ENCODE measurements at places on chromosomes 2 and 18.

DNA sequence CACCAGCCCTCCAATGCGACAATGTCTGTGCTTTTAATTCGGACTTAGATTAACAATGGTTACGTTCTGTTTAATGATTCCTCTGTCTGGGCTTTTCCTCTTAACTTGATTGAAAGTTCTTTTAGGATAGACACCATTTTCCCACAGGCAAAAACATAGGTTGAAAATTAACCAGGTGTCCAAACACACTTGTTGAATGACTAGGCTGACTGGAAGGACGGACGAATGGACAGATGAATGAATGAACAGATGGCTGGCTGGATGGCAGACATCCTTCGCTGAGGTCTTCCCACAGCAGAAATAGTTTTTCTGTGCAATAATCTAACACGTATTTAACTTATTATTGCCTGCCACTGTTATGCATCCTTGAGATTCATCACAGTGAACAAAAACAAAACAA is 298.8 kb downstream of the SRBD1 start:
- no peak for DNase-seq

DNA sequence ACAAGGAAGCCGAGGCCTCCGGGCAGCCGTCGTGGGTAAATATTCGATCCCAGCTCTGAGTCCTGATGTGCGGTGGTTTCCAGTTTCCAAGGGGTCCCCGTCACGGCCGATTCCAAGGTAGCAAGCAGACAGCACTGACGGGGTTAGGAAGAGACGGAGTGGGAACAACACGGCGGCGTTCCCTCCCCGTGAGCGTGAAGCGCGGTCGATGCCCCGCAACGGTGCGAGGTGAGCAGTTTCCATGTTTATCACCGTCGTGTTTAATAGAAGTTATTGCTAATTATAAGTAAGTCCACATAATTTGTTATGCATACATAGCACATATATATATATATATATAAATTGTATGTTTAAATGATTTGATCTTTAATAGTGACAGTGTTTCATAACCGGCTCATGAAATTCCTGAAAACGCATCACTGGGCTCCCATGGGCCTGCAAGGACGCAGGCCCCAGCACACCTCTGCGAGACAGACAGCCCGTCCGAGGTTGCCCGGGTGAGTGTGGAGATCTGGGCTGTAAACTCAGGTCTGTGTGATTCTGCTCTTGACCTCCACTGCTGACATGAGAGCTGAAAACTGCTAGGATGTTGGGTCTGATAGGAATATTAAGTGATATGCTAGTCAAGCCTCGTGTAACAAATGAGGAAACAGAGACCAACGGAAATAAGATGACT is 243.5 kb upstream of the SALL3 start:
- DNase-seq = no peak

DNA sequence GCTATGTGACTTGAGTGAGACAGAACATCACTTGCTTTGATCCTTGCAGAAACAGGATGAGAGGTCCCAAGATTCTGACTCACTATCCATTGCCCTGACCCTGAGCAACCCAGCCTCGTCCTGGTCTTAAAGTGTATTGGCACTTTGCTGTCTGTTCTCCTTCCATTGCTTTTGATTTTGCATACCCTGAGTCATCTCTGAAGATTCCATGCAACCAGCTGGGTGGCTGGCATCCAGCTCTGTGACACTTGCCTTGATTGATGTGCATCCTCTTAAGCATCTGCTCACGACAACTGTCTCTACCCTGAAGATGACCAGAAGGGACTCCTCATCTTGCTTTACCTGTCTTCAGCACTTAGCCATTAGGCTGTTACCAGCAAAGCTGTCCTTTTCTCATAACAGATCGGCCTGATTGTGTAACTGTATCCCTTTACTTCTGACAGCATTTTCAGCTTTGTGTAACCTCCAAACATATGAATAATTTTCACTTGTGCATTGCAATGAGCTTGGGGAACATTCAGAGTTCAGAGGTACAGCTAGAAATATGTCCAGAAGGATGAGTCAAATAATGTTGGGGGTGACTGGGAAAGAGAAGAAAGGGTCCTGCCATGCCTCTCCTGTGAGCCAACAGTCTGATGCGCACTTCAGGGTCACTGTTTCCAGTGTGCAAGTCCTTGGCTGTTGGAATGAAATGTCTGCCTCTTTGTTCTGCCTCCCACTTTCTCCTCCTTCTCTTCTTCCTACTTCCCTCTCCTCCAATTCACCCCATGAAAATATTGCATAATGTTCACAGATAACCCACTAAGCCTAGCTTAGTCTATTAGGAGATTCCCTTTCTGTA is 249.7 kb upstream of the OSR1 start:
- peak; percentile 92 for DNase-seq

GRCh38 chr18:55906536-55906935 is 318.5 kb upstream of the TCF4 start:
- DNase-seq = no peak

DNA sequence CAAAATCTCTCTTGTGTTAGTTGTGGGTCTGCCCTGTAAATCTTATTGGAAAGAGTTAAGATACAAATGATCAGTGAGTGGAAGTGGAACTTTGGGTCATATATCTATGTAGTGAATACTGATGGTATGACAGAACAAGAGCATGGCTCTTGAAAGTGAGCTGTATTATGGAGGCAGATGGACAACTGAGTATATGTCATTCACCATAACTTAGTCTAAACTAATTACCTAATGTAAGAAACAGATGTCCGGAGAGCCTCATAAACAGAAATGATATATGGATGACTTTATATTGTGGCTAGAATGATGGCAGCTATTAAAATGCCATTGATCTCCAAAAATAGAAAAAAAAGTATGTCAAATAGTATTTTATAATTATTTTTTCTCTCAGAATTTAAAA is 72.4 kb downstream of the FASTKD2 start:
- DNase-seq = no peak

DNA sequence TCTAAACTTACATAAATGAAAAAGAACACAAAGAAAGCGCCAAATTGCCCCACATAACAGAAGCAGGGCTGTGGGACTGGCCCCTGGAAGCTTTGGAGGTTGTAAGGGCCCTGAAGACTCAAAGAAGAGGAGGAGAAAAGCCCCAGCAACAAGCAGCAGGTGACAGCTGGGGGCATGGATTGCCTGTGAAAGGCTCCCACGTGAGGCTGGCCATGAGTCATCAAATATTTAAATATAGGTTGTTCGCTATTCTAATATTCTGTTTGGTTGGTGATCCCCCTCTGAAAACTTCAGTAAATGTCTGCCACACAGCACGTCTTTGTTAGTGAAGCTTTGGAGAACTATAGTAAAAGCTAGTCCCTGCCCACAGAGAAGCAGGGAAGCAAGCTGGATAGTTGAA is 132.4 kb downstream of the MREG start:
- peak; percentile 50 for DNase-seq

DNA sequence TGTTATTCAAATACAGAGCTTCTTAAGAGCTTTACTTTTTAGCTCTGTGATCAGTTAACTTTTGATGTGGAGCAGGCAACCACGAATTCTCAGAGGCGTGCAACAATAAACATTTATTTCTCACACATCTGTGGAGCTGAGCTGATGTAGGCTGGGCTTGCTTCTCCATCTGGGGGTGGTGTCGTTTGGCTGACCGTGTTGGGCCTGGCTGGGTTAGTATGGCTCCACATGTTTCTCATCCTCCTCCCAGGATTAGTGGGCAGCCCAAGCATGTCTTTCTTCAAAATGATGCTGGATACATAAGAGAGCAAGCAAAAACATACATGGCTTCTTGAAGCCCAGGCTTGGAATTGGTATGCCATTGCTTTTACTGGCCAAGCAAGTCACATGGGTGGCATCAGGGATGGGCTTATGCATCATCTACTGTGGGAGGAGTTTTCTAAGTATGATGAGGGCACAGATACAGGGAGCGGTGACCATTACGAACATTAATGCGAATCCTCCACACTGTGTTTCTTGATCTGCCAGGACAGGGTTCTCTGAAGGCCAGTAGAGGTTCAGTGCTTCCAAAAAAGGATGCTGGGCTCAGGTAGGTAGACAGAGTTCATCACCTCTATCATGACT is 157.0 kb upstream of the TNP1 start:
- no peak for DNase-seq

DNA sequence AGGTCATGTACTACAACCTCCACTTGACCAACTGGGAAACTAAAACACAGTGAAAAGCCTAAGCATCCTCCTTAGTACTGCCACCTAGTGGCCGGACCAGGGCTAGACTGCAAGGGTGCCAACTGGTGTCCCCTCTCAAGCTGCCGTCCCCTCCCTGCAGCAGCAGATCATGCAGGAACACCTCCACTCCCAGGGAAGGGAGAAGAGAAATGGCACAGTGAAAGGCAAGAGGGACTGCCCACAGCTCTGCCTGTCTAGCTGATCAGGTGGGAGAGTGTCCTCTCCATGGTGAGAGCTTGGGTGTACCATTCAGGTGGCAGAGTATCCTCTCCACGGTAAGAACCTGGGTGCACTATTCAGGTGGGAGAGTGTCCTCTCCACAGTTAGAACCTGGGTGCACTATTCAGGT is 78.1 kb downstream of the AAK1 start:
- peak; percentile 39 for DNase-seq

GRCh38 chr2:12051831-12052230 is 305.4 kb downstream of the LPIN1 start:
- peak; percentile 74 for DNase-seq

GRCh38 chr2:40120957-40121356 is 330.9 kb downstream of the SLC8A1 start:
- no peak for DNase-seq

DNA sequence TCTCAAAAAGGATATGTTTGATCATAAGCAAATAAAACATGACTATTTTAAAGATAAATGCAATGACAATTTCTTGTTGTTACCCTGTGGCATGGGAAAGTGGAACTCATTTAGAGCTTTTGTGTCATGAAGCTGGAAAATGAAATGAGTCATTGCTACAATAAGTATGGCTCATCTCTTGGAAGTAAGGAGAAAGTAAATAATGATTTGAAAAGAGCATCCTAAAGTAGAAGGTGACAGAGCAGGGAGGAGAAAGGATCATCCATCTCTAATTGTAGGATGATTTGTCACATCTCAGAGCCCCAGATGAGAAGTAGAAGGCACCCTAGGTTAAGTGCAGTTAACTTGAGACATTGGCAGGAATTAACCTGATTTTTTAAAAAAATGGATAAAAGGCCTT is 200.5 kb downstream of the CPS1 start:
- DNase-seq = no peak

DNA sequence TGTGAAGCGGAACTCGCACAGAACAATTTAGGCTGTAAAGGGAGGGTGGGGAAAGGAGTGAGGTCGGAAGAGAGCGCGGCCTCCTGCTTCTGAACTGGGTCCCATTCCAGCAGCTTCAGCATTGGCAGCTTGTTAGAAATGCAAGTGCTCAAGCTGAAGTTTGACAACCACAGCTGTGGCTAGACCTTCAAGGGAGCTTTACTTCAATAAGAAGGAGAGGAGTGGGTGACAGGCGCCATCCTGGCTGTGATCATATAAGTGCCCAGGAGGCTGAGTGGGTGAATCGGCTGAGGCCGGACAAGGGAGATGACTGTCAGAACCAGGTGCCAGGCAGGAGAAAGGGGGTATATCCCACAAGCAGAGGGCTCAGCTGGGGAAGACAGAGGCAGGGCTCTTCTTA is 622.5 kb downstream of the GALR1 start:
- DNase-seq = no peak

DNA sequence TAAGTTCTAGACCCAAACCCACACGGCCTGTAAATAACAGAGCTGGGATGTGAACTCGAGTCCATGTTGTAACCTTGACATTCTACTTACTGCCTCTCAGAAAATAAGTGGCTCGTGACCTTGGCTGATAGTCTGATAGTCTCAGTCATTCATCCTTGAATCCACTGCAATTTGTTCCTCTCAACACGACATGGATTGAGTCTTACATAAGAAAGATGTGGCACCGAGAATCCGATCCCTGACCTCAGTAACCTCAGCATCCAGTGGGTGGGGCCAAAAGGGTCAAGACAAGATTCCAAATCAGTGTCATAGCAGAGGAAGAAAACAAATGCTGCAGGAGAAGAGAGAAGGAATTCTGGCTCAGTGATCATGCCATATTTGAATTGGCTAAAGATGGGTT is 97.6 kb downstream of the MAPRE2 start:
- no peak for DNase-seq

GRCh38 chr2:59604123-59604522 is 949.3 kb downstream of the BCL11A start:
- DNase-seq = no peak

GRCh38 chr2:166170356-166170755 is 42.5 kb upstream of the SCN1A start:
- peak; percentile 59 for DNase-seq

GRCh38 chr2:166458674-166459073 is 35.4 kb downstream of the SCN7A start:
- DNase-seq = no peak

All from choroid plexus epithelial cell (primary cell).